ENCODE measurements at places on chromosomes 1 and 21.

GRCh38 chr1:113846391-113847035, 25.0 kb downstream of the PTPN22 start:
- no peak for DNase-seq

GRCh38 chr1:174898102-174898797, 101.5 kb upstream of the CACYBP start:
- no peak for DNase-seq

DNA sequence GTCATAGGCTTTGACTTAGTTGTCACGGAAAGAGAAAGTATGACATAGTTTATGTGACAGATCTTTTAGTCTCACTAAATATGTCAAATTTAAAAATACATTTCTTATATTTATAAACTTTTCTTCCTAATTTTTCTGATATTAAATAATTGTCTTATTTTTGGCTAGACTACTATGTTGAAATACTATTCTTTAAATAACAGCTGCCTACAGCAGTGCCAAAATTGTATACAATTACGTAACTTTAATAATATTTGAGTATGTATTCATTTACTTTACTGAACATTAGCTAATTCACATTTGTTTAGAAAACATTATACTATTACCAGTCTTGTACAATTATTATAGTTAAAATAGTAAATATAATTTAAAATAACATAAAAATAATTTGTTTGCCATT, 137.4 kb downstream of the ADGRL4 start:
- DNase-seq, result no peak

- no peak for DNase-seq
Observed at GRCh38 chr1:205954819-205955404, 11.7 kb upstream of the SLC26A9 start.

DNA sequence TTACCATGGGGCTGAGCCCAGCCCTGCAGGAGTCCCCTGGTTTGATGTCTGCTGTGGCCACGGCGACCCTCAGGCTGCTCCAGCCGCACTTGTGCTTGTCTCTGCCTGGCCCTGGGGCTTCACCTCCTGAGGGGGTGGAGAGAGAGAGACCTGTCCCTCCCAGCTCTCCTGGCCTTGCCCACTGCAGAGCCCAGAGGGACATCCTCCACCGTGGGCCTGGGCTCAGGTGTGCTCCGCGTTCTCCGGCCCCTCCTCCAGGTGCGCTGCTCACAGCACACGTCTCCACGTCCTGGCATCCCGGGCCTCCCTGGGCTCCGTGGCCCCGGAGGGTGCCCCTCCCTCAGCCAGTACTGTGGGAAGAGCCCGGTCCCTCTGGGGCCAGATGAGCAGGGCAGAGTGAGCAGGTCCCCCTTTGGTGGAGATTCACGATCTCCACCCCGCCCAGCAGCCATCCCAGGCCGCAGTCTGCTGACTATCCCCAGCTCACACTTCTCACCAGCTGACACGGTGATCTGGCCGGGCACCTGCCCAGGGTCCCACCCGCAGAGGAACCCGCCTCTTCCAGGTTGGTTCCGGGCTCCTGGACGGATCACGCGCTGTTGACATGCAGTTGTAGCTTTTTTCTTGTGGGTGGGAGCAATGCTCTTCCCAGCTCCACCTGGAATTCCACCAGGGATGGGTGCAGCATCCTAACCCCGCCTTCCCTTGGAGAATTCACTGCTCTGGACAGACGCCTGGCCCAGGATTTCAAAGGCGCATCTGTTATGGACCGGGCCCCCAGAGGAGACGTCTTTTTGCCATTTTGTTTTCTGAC, 41.8 kb upstream of the POFUT2 start:
- no peak for DNase-seq

GRCh38 chr1:87053446-87053845, 139.0 kb downstream of the HS2ST1 start:
- no peak for DNase-seq

- peak; percentile 62 for DNase-seq
Observed at GRCh38 chr1:24199291-24199900, 12.3 kb upstream of the IFNLR1 start.

DNA sequence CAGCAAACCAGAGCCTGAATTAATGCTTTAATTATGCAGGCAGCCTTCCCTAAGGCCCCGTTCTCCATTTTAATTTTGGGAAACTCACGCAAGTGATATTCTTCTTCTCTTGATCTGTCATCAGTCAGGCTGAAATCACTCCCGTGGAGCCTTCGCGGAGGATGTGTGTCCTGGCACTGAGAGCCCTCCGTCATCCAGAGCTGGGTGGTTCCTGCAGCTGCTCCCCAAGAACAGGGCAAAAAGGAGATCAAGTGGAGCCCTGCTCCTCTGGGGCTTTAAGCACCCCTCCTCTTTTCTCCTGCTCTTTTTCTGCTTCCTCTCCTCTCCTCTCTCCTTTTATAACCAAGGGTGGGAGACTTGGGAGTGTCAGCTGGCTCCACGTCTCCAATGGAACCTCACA, 133.2 kb upstream of the CACNA1E start:
- DNase-seq, result no peak

DNA sequence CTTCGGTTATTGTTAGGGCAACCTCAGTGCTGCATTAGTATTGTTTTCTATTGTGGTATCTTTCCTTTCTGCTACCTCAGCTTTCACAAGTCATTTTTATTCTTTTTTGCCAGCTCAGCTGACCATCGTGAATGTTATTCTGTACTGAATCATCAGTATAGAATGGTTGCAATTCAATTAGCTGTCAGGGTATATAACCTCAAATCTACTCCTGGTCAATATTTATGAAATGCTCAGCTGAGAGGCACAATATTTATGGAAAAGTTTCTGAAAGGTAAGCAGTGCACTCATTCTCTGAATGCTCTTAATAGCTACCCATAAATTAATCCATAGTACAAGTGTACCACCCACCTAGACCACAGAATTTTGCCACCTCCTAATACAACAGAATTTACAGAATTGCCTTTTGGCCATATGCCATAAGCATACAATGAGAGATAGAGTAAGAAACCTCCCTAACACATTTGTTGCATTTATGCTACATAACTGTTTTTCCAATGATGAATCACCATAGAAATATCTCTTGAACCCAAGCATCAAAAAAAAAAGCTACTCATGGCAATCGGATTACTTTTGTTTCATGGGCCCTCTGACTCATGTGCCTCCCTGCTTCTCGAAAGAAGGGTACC, 732.6 kb upstream of the CHRM3 start:
- peak; percentile 87 for DNase-seq

DNA sequence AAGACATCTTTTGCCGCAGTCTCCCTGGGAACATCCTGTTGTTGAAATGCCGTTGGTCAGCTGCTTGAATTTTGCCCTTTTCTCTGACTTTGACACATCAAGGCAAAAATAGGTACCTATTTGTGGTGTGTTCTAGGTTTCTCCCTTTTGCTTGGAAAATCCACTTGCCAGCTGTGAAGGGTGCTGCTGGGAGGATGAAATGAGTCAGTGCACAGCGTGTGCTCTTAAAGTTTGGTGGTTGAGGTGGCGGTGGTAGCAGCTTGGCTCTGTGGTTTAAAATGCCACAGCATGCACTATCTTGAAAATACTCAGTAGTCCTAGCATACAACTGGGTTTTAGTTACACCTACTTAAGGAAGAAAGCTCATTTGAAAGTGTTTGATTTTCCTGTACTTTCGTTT, 183.8 kb downstream of the DHRS3 start:
- DNase-seq, result peak; percentile 82

GRCh38 chr1:1439546-1440261, 4.2 kb downstream of the VWA1 start:
- DNase-seq, result no peak

DNA sequence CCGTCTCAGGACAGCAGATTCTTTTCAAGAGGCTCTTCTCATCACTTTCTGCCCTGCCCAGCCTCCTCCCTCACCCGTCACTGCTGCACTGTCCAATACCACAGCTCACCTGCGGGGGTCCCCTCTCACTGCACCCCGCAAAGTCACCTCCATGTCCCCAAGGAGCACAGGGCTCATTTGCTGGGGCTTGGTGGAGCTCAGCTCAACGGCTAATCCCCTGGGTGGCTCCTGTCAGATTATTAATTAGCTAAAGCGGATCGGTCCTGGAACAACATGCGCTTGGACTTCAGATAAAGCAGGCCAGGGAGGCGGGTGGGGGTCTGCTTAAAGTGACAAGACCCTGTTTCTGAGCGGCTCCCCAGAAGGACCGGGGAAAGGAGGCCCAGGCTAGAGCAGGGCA, 43.1 kb downstream of the CASZ1 start:
- no peak for DNase-seq

DNA sequence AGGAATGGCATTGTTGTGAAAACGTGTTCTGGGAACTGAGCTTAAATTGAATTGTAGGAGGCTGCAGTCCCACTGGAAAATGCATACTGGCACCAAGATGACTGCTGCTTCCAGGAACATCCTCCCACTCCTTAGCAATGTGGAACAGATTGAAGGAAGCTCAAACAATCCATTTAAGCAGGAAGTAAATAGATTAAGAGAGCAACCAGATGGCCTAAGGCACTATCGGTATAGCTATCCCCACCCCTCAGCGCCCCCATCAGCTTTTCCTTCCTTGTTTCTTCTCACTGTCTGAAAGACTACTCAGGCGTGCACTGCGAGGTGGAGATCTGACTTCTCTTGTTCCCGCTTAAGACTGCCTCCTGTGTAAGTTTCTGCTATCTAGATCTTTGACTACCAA, 4.0 kb upstream of the IFI16 start:
- DNase-seq, result no peak

- DNase-seq, result peak; percentile 64
Observed at GRCh38 chr1:200139661-200140250, 112.2 kb downstream of the NR5A2 start.

- DNase-seq, result no peak
Observed at GRCh38 chr1:56979986-56980755, 14.4 kb upstream of the C8B start.

DNA sequence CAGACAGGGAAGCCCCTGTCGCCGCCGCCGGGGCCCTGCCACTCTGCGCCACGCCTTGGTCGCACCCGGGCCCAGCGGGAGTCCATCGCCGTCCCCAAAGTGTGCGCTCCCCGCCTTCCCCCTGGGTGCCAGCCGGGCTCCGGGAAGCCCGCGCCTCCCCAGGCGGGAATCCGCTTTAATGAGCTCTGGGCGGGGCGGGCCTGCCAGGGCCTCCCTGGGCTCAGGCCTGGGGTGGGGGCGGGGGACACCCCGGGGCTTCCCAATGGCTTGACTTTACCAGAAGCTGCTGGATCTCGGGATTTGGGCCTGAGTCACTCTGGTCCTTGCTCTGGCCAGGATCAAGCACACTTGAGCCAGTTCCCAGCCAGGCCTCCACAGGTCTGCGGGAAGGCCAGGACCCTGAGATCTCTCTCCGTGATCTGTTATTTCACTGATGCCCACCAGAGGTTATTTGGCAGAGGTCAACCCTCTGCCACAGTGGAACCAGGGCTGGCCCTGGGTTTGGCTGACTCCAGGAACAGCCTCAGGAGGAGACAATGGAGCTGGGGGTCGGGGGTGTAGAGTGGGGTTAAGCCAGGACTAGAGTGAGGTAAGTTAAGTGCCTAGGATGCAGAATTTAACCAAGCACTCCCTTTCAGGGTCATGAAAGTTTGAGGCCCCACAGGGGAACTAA, 178.4 kb upstream of the EDN2 start:
- DNase-seq, result peak; percentile 88

DNA sequence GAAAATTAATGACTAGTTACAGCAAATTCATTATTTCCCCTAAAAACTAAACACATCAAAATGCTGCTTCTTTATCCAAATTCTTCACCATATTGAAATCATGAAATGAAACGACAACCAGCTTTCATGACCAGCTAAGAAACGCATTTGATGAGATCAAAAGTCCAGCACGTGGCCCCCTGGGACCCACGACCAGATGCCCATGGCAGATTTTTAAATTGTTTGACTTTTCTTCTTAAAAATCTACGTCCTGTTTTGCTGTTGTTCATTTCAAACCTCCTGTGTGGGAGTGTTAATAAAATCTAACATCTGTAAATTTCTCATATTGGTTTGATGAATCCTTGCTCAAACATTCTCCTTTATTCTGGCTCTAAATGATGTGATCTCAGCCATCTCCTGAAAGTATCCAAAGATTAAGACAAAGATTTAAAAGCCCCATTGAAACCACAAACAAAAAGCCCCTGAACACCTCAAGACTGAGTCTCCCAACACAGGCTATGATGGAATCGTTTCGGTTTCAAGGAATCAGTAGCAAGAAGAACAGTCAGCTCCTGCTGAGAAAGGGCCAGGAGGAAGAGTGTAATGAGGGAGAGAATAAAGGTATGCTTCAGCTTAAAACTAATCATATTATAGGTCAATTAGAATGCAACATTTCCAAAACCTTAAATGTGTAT, 523.6 kb downstream of the SMYD3 start:
- no peak for DNase-seq

GRCh38 chr1:170993151-170993550, 57.8 kb downstream of the MROH9 start:
- peak; percentile 61 for DNase-seq

- DNase-seq, result no peak
Observed at GRCh38 chr1:218156595-218156994, 128.5 kb upstream of the RRP15 start.

DNA sequence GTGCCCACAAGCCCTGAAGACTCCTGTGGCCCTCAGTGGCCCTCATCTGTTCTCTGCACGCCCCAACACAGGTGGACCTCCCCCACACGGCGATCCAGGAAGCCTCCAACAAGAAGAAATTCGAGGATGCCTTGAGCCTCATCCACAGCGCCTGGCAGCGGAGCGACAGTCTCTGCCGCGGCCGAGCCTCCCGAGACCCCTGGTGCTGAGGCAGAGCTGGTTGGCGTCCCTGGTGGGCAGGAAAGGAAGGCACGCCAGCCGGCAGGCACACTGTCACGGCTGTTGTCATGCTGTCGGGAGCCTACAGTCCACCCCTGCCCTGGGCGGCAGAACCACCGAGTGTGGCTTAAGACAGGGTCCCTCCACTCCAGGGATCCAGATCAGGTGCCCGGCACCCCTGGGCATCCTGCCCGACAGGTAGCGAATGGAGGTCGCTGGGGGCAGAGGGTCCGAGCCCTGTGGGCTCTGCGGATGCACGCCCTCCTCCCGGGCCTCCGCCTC, 2.3 kb upstream of the SLC25A34 start:
- no peak for DNase-seq

GRCh38 chr1:244448279-244449036, 3.3 kb downstream of the ADSS2 start:
- DNase-seq, result no peak

DNA sequence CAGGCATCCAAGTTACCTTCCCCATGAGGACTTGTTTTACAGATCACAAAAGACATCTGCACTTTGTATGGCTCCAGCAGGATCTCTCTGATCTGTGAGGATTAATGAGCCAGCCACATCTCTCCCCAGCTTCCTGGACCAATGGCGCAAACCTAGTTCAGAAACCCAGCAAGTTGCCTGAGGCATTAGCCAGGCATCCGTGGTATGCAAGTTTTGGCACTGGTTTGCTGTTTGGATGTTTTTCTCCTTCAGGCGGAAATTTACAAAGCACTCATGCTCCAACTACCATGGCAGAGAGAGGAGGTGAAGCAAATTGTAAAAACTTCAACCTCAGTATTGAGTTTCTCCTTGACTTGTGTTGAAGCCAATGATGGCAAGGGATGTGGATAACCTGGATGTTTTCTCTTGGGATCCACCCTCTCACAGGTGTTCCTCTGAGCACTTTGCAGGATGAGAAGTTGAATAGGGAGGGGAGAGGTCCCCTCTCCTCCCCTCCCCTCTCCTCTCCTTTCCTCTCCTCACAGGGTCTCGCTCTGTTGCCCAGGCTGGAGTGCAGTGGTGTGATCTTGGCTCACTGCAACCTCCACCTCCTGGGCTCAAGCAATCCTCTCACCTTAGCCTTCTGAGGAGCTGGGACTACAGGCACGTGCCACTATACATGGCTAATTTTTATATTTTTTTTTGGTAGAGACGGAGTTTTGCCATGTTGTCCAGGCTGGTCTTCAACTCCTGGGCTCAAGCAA, 25.6 kb upstream of the ENO1 start:
- peak; percentile 97 for DNase-seq
